Kidney glomerular epithelial cell (primary cell): ENCODE measurements at places on chromosomes 1 and 21.

DNA sequence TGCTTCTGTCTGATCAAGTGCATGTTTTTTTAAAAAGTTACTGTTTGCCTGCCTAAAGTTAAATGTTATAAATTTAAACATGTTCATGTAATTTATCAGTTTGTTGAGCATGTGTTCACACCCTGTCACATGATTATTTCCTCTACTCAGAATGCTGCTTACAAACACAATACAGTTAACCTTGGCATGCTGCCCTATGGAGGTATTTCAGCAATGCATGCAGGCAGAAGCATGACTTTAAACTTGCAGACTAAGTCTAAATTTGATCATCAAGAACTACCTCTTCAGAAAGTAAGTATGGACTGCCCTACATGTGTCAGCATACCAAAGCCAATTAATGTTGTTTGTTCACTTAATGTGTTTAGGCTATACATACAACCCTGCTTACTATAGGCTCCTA, 161.6 kb downstream of the LRRC40 start:
- peak; percentile 63 for DNase-seq

GRCh38 chr1:15224974-15225373, 22.0 kb upstream of the FHAD1 start:
- no peak for DNase-seq

DNA sequence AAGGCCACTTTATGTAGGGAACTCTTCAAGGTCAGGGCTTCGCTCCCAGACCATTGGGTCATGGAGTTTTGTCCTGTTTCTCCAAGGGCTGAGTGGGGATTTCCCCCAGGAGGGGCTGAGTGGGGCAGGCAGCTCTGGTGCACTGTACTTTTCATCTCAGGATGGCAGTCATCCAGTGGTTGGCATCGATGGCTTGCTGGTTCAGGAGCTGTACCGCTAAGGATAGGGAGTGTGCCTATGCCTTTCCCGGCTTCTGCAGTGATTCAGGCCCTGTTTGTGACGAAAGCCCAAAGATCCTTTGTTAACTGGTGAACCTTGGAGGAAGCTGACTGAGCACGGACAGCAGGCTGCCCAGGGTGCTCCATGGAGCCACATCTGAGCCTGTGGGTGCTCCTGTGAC, 100.1 kb upstream of the GADD45A start:
- DNase-seq, result no peak

DNA sequence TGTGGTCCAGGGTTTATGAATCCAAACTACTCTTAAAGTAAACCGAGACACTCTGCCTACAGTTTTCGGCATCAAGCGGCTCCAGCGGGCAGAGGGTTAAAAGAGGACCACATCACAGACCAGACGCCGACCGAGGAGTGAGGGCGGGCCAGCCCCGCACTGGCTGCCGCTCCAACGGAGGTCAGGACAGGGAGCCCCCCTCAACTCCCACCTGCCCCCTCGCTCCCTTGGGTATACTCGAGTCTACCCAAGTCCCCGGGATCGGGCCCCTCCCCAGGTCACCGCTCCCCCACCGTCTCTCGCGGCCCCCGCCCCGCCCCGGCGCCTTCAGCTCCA, 312 bp downstream of the ARNT start:
- DNase-seq, result no peak

DNA sequence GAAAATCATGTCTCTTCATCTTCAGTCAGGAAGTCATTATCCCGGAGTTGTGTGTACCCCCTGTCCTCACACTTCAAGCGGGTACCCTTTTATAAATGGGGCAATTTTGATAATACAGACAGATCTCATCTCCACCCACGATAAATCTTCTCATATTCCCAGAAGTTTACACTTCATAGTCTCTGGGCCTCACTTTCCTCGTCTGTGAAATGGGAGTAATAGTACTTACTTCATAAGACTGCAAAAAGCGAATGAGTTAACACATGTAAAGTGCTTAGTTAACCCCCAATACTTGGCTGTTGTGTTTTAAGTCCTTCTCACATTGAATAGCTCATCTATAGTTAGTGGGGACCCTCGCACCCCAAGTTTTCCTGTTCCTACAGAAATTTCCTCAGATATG, 820 bp downstream of the NUP210L start:
- DNase-seq, result no peak

DNA sequence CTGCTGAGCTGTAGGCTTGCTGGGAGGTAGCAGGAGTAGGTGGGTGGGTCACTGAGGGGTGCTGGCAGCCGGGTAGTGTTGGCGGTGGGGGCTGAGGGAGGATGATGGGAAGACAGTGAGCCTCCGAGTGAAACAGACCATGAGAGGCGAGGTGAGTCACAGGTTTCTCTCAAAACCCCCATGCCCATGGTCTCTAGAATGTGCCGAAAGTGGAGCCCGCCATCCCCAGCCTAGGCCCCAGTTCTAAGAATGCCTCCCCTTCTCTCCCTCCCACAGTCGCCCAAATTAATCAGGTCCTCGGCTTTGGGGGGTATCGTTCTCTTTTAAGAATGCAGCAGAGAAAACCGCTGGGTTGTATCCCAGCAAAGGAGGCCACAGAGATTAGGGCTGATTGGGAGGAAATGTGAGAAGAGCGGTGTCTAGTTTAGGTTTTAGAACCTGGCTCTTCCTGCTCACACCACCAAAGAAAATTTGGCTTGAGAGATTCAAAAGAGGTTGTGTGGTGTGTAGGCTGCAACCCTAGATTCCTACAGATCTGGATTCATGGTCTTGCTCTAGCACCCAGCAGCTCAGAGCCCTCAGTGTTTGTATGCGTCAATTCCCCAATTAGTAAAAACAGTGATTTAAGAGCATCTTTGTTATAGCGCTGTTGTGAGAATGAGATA, 27.7 kb upstream of the IL19 start:
- no peak for DNase-seq

- no peak for DNase-seq
These were observed 4.6 kb downstream of the BOLA1 start for GRCh38 chr1:149903836-149904491.

DNA sequence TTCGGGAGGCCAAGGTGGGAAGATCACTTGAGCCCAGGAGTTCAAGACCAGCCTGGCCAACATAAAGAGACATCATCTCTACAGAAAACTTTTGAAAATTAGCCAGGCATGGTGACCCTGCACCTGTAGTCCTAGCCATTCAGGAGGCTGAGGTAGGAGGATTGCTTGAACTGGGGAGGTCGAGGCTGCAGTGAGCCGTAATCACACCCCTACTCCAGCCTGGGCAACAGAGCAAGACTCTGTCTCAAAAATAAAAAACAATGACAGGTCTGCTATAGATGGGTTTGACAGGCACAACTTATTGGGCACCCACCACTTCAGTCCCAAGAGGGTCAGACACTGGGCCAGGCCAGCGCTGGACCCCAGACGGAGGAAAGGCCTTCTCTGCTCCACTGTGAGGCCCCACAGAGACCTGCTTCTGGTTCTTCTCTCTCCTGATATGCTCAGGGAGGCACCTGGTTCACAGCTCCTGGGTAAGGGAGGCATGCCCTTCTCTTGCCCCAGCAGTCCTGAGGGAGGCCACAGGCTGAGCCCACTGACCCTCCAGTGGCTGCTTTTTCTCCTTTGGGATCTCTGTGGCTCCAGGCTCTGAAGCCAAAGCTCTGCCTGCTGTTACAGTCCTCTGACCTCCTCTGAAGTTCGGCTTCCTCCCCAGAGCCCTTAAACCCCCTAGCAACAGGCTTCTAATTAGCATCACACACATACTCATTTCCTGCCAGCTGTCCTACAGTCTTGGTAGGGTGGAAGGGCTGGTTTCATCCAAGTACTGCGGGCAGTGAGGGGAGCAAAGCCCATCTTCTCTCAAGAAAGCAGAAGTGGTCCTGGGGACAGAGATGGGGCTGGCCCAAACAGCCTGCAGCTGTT, 14.4 kb downstream of the S100A16 start:
- no peak for DNase-seq

GRCh38 chr1:229237320-229237719, 33.6 kb upstream of the RAB4A start:
- DNase-seq, result no peak

GRCh38 chr1:65196926-65197325, 48.9 kb downstream of the AK4 start:
- DNase-seq, result no peak

- no peak for DNase-seq
These were observed 8.7 kb downstream of the RUNX3 start for GRCh38 chr1:24921412-24921811.

- DNase-seq, result no peak
These were observed 83.3 kb upstream of the TNR start for GRCh38 chr1:175826705-175827104.

DNA sequence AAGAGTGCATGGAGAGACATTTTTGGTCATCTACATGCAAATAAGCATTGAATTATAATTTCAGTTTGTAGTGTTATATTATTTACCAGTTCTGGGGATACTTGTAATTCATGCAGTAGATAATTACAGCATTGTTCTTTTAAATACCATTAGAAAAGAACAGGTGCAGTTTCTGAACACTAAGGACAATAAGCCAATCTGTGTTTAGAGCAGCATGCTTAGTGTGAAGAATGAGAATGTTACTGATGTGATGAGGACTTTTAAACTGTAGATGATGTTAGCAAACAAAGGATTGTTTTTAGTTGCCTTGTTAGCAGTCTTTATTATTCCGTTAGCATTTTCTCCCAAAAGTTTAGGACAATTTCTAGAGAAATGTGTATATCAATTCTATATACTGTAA, 348.3 kb downstream of the BRINP3 start:
- no peak for DNase-seq

DNA sequence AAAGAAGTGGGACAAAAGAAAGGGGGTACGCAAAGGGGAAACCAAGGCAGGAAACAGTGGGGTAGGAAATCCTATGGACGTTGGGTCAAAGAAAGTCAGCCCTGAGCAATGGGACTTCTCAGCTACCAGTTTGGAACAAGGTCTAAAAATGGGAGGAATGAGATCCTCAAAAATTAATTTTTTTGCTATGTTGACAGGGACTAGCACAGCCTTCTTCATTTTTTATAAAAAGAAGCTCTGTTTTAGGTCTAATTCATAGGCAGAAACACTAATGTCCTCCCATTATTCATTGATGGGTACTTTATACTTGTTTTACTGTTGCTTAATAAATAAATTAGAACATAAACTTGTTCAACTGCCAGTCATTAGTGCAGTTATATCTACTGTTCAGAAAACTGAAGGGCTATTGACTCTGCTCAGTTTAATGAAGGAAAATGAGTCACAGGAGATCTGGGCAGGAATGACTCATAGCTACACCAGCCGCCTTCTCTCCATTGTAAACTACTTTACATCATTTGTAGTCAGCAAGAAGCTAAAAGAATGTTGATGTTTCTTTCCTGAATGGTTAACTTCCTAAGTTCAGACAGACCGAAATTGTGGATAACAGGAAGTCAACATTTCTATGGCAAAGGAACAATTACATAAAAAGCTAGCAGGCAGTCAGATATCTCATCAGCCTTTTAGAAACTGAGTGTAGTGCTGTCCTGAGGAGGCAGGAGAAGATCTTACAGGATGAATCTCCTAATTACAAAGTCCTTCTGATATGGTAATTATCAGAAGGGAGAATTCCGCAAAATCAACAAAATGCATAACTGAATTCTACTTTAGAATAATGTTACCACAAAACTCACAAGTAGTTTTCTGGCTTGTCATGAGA, 356.4 kb upstream of the PKN2 start:
- peak; percentile 84 for DNase-seq

DNA sequence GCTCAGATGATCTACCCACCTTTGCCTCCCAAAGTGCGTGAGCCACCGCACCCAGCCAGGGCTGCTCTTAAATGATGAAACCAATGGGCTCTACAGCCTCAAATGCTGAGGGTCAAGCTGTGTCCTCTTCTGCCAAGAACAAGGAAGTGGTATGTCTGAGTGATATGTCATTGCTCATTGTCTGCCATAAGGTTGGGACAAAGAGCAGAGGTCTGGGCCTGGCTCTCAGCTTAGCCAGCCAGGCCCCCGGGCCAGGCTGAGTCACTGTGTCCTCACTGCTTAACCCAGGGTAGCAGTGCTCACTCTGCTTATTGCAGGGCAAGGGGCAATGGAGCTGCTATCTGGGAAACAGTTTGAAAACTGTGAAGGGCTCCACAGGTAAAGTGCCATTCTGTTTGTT, 8.3 kb upstream of the ETS2 start:
- no peak for DNase-seq

DNA sequence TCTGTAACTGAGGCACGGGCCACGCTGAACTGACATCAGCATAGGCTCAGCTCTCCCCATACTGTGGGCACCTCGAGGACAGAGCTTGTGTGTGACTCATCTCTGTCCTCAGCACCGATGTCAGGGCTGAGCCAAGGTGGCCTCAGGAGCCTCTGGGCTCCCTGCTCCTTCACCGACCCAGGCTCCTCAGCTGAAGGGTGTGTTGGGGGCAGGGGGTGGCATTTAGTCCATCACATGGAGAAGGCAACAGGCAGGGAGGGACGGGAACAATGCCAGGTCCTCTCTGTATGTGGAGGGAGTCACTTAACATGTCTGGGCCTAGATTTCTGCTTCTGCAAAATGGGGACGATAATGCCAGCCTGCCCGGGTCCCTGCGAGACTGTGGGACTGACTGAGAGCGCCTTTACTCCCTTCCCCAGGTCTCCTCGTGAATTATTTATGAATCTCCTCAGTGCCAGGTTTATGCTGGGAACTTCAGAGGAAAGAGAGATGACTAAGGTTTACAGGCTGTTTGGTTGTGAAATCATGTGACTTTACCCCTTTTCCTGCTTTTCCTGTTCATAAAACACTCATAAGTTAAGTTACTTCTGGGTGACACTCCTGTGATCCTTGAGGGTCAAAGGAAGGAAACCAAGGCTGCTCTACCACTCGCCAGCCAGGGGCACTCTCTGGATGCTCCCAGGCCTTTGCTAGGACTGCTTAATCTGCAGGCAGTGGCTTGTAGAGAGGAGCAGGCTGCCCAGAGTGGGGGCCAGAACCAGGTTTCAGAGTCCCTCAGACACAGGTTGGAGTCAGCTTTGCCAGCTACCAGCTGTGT, 16.2 kb downstream of the TTC39A start:
- DNase-seq, result peak; percentile 80

DNA sequence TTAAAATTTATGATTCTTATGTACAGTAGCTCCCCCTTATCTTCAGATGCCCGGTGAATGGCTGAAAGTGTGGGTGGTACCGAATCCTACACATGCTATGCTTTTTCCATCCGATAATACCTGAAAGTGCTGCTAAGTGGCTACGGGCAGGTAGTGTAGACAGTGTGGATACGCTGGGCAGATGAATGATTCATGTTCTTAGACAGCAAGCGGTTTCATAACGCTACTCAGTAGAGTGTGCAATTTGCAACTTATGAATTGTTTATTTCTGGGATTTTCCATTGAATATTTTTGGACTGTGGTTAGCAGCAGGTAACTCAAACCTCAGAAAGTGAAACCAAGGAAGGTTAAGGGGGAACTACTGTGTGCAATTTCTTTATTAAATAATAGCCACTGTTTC, 7.5 kb downstream of the PCP4 start:
- DNase-seq, result no peak

GRCh38 chr1:100009458-100009857, 39.7 kb downstream of the SLC35A3 start:
- peak; percentile 31 for DNase-seq

DNA sequence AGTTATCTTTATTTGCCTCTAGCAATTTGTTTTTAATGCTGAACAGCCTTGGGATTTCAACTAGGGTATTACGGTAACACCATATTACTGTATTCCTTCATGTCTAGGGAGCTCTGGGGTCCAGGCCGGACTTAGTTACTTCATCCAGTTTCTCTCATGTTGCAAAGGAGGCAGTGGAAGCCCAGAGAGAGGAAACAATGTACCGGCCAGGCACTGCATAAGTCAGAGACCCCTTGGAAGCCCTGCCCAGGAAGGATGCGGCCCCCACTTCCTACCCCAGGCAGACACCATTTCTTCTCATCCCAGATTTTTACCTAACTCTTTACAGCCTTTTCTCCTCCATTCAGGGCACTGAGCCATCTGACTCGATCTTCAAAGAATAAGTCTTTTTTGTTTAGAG, 32.5 kb downstream of the TRABD2B start:
- DNase-seq, result no peak

- DNase-seq, result no peak
These were observed 104.6 kb downstream of the BACH1 start for GRCh38 chr21:29403301-29403700.
